Effector memory CD8-positive, alpha-beta T cell (primary cell): ENCODE measurements at places on chromosomes 12 and 14.

GRCh38 chr14:103031956-103032355 lies 25.4 kb downstream of the CDC42BPB start:
- no peak for DNase-seq

DNA sequence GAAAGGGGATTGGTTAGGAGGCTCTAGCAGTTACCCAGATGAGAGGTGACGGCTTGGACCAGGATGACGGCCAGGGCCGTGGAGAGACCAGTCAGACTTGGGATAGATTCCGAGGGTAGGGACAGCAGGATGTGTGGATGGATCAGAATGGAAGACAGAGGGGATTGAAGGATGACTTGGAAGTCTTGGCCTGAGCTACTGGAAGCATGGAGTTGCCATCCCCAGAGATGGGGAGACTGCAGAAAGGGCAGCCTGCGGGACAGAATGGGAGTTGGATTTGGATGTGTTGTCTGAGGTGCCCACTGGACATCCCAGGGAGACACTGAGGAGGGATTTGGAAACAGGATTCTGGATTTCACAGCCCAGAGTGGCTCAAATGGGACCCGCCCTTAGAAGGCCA lies 102.3 kb downstream of the CALM1 start:
- no peak for DNase-seq

GRCh38 chr14:98791661-98792060 lies 480.3 kb downstream of the BCL11B start:
- no peak for DNase-seq

GRCh38 chr14:53663709-53664108 lies 292.9 kb downstream of the BMP4 start:
- DNase-seq, result no peak

DNA sequence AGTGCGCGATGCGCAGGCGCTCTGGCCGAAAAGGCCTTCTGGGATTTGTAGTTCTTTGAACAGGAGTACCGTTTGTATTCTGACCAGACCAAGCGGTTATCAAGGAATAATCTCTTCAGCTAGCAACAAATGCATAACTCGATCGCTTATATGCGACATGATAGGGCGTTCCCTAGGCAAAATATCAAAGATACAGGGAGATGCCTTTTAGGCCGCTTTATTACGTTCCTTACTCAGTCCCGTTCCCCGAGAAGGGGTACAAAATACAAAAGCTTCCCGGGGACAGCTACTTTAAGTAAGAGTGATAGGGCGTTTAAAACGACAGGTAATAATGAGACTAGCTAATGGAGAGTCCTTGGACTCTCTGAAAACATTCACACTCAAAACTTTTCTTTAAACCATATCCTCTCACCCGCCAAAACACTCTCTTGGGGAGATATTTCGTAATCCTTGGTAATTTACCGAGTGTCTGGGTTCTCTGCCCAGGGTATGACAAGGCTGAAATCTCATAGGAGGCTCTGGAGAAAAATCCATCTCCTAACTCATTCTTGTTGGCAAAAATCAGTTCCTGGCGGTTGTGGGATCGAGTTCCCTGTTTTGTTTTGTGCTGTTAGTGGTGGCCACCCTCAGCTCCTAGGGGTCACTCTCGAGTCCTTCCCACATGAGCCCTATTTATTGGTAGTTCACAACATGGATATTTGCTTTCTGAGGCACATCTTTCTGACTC lies 412 bp upstream of the SNW1 start:
- DNase-seq, result no peak
